ENCODE measurements at places on chromosomes 7 and 10.

DNA sequence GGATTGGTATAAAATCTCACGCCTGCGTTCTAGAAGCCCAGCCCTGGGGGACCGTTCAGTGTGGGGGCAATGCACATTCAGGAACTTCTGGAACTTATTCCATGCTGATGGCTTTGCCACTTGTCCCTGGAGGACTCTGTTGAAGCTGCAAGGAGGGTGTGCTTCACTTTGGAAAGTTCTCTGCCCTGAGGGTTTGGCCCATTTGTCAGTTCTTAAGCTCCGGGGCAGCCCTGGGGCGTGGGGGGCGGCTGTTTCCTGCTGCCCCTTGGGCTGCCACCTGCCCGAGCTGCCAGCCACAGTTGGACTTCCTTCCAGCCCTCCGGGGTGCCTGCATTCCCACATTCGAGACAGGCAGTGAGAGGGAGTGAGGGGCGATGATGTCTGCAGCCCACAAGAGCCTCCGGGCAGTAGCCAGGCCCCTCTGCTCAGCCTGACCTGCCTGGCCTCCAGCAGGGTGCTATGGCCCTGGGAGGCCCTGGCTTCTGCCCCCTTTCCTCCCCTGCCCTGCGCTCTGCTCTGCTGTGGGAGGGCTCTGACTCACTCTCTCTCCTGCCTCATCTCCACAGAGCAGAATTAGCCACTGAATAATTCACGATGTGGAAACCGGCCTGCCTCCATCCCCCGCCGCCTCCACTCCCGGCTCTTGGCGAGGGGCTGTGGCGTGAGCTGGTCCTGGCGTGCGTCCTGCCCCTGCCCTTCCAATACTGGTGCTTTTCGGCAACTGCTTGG, 1.9 kb downstream of the TTYH3 start:
- no peak for DNase-seq

DNA sequence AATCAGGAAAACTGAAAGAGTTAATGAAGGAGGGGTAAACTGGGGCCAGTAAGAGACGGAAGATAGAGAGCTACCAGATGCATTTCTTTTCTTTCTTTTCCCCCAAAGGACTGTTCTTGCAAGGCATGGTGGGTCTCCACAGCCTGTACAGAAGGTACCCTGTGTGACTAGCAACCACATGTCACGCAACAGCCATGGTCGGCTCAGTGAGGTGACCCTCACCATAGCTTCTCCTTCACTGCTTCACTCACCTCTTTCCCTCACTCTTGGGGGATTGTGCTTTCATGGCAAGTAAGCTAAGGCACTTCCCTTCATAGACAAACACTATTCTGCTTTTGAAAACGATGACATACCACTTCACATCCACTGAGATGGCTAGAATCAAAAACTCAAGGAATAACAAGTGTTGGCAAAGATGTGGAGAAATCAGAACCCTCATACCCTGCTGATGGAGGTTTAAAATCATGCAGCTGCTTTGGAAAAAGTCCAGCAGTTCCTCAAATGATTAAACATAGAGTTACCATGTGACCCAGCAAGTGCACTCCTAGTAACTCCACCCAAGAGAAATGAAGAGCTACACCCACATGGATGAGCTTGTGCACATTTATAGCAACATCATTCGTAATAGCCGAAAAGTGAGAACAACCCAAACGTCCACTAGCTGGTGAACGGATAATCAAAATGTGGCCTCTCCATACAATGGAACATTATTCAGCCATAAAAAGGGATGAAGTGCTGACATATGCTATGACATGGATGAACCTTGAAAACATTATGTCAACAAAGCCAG, 3.8 kb upstream of the INSIG1 start:
- no peak for DNase-seq

GRCh38 chr7:5063698-5064097, 18.0 kb downstream of the RBAK start:
- DNase-seq, result no peak

GRCh38 chr10:7580520-7580919, 86.2 kb downstream of the ITIH5 start:
- no peak for DNase-seq

DNA sequence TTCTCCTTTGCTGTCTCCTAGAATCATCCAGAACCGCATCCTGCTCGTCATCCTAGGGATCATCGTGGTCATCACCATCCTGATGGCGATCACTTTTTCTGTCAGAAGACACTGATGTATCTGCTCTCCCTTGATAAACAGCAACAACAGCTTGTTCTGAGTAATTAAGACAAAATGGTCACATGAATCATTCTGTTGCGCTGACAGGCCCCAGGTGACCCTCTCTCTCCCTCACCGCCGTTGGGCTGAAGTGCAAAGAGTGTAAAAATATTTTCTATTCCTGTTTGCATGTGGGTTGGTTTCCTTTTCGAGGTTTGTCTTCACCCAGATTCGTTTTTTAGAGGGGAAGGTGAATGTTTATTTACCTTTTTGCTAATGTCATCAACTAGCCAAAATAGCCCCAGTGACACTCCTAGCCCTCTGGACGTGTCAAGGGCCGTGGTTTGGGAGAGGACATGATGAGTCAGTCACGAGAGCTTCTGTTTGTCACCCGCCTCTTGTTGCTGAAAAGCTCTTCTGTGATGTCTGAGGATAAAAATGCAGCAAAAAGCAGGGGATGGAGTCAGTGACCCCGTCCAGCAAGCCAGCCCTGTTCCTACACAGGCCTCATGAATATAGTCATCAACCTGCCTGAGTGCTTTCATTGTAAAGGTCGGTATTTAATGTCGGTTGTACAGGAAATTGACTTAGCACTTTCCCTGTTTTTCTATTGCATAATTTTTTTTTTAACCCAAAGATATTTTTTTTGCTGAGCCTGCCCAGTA, 134.6 kb upstream of the TCF7L2 start:
- no peak for DNase-seq
